ENCODE measurements at places on chromosomes 2 and 18. TPM values are rescaled to one million over a fixed set of nuclear protein-coding genes. Genes with fewer than 3 reads are reported as not detected.

The SH3BP4 gene
- 59.5 TPM for polyA plus RNA-seq

The ZAP70 gene
- not detected for polyA plus RNA-seq

The RSAD2 gene
- polyA plus RNA-seq, result not detected

The POTEJ gene
- polyA plus RNA-seq, result not detected

The LANCL1 gene
- 37.9 TPM for polyA plus RNA-seq

The SLC16A14 gene
- polyA plus RNA-seq, result not detected

The LAMA3 gene
- 0.93 TPM for polyA plus RNA-seq

The DYSF gene
- polyA plus RNA-seq, result 0.42 TPM

The AFF3 gene
- 0.75 TPM for polyA plus RNA-seq

The ABCB11 gene
- polyA plus RNA-seq, result not detected

The DNER gene
- polyA plus RNA-seq, result 0.16 TPM

The KYNU gene
- polyA plus RNA-seq, result not detected

The PAX8 gene
- polyA plus RNA-seq, result 13.1 TPM

The EPB41L3 gene
- polyA plus RNA-seq, result 19.2 TPM

The LHCGR gene
- not detected for polyA plus RNA-seq

The GAL3ST2 gene
- polyA plus RNA-seq, result not detected

The CAPN13 gene
- polyA plus RNA-seq, result not detected

The CDKL4 gene
- polyA plus RNA-seq, result not detected

The EGR4 gene
- polyA plus RNA-seq, result 0.08 TPM

The TMEM37 gene
- polyA plus RNA-seq, result 0.53 TPM

The HOXD10 gene
- polyA plus RNA-seq, result 10.9 TPM

The CYP26B1 gene
- 0.33 TPM for polyA plus RNA-seq

The PPIL3 gene
- polyA plus RNA-seq, result 41.6 TPM

The KCNS3 gene
- 2.5 TPM for polyA plus RNA-seq

The ANAPC1 gene
- 13.5 TPM for polyA plus RNA-seq

The AGPS gene
- polyA plus RNA-seq, result 20.9 TPM

The GALNT14 gene
- 3.2 TPM for polyA plus RNA-seq

The ZFP36L2 gene
- polyA plus RNA-seq, result 71.7 TPM

The ZEB2 gene
- 26.2 TPM for polyA plus RNA-seq

The GLI2 gene
- 9.0 TPM for polyA plus RNA-seq

The SPATA3 gene
- not detected for polyA plus RNA-seq

The AGXT gene
- polyA plus RNA-seq, result not detected

The LRRC30 gene
- polyA plus RNA-seq, result not detected

The DPYSL5 gene
- not detected for polyA plus RNA-seq

The ZCCHC2 gene
- polyA plus RNA-seq, result 0.81 TPM

The CD302 gene
- polyA plus RNA-seq, result 9.9 TPM

The SERPINB10 gene
- polyA plus RNA-seq, result not detected

The FHL2 gene
- 610 TPM for polyA plus RNA-seq

The GRB14 gene
- polyA plus RNA-seq, result 0.22 TPM

The CTIF gene
- polyA plus RNA-seq, result 19.6 TPM

The COL4A4 gene
- polyA plus RNA-seq, result 0.66 TPM

The SERPINB5 gene
- not detected for polyA plus RNA-seq

The SLC19A3 gene
- 0.71 TPM for polyA plus RNA-seq

The ATP6V1B1 gene
- 0.60 TPM for polyA plus RNA-seq

The ARHGAP25 gene
- not detected for polyA plus RNA-seq

The CCDC88A gene
- polyA plus RNA-seq, result 30.4 TPM

The IL1F10 gene
- polyA plus RNA-seq, result not detected

The MATN3 gene
- 2.0 TPM for polyA plus RNA-seq

The ARHGAP15 gene
- polyA plus RNA-seq, result 0.10 TPM
